Pancreas (tissue), 10 donors: ENCODE measurements at places on chromosomes 11 and 22. TPM values are rescaled to one million over a fixed set of nuclear protein-coding genes. Genes with fewer than 3 reads are reported as not detected.

The INPP5J gene
- total RNA-seq = 4.5 TPM

The PATE4 gene
- not detected for total RNA-seq

The OR52E2 gene
- not detected for total RNA-seq

The KCNK4 gene
- total RNA-seq = not detected

The C1QTNF4 gene
- 0.09 TPM for total RNA-seq

The CEP126 gene
- 2.0 TPM for total RNA-seq

The OR10D3 gene
- not detected for total RNA-seq

The DDTL gene
- total RNA-seq = 1.6 TPM

The BATF2 gene
- 5.3 TPM for total RNA-seq

The CD3G gene
- total RNA-seq = 0.92 TPM

The C11orf16 gene
- not detected for total RNA-seq

The TH gene
- 0.55 TPM for total RNA-seq

The DRD4 gene
- 0.50 TPM for total RNA-seq

The BAIAP2L2 gene
- total RNA-seq = 0.66 TPM

The MMP1 gene
- 1.4 TPM for total RNA-seq

GRCh38 chr22:23178512-23179254 lies 1.6 kb upstream of the BCR start:
- H3K27me3 ChIP-seq = no peaks in the 10 kb centered on the region
- H3K4me3 ChIP-seq = no peak overlapping the region
- H3K4me1 ChIP-seq = peaks cover 33% of the 10 kb centered on the region
- peak; percentile 53 for DNase-seq
- no peak overlapping the region for H3K27ac ChIP-seq

GRCh38 chr11:58977470-58977869 lies 38.2 kb downstream of the GLYATL1 start:
- no peaks in the 10 kb centered on the region for H3K27me3 ChIP-seq
- no peak overlapping the region for H3K4me3 ChIP-seq
- H3K36me3 ChIP-seq = no peaks in the 10 kb centered on the region
- H3K4me1 ChIP-seq = no peaks in the 10 kb centered on the region

DNA sequence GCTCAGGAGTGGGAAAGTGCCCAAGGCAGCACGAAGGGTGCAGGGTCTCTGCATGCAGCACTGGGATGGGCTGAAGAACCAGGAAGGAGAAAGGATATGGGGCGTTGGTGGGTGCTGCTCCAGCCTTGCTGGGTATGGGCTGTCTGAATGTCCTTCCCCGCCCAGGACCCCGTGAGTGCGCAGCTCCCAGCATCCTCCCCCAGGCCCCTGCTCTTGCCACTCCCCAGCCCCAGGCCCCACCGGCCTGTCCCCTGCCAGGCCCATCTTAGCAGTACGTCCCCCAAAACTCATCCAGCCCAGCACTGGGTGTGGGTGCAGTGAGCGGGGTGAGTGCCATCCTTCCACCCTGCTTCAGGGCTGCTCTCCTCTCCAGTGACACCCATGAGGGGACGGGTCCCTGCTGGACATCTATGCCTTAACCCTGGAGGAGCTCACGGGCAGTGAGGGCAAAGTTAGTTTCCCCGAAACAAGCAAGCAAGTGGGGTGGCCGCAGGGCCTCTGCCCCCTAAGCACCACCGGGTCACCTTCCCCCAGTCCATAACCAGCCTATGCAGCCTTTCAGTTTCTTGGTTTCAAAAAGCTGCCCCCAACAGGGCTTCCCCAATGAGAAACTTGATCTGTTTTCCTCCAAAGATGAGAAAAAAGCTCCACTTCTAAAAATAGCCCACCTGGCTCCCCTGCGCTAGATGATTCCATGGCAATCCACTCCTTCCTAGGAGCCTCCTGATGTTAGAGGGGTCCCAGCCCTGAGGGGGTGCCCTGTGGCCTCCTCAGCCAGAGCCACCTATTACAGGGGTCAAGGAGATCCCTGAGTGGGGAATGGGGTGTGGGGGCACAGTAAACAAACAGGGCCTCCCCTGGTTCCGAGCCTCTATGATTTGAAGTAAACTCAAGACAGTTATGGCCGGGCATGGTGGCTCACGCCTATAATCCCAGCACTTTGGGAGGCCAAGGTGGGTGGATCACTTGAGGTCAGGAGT lies 103.8 kb downstream of the MORC2 start:
- H3K27ac ChIP-seq = no peak overlapping the region
- no peak overlapping the region for H3K4me3 ChIP-seq
- no peaks in the 10 kb centered on the region for H3K4me1 ChIP-seq
- H3K36me3 ChIP-seq = no peaks in the 10 kb centered on the region

- H3K27ac ChIP-seq = no peak overlapping the region
- no peak for DNase-seq
- H3K4me3 ChIP-seq = no peak overlapping the region
- H3K27me3 ChIP-seq = no peaks in the 10 kb centered on the region
- no peaks in the 10 kb centered on the region for H3K36me3 ChIP-seq
Measured at GRCh38 chr22:17912945-17913721, 111.2 kb downstream of the MICAL3 start.

- peak within 1 kb of the TSS; percentile 64 for H3K4me3 ChIP-seq
- H3K27me3 ChIP-seq = no peaks in the 10 kb centered on the region
- DNase-seq = peak; percentile 70
Measured at GRCh38 chr11:94511932-94512781, at the start of gene C11orf97. C11orf97 (plus strand) TSS chr11:94512461; CDS start chr11:94512529, 68 bp downstream.

GRCh38 chr11:27379449-27379848 lies 16.4 kb upstream of the CCDC34 start:
- no peaks in the 10 kb centered on the region for H3K27me3 ChIP-seq
- H3K4me3 ChIP-seq = no peak overlapping the region
- peaks cover 71% of the 10 kb centered on the region for H3K4me1 ChIP-seq
- H3K27ac ChIP-seq = no peak overlapping the region

DNA sequence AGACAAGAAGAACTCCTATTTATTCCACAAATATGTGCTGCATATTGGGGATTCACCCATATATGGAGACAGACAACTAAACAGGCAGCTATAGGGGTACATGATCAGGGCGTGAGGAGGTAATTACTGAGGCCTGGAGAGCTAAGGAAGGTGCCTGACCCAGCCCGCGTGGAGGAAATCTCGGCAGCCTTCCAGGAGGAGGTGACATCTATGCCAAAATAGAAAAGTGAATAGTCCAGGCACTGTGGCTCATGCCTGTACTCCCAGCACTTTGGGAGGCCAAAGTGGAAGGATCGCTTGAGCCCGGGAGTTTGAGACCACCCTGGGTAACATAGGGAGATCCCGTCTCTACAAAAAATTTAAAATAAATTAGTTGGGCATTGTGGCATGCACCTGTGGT lies 13.6 kb downstream of the NIPSNAP1 start:
- H3K4me3 ChIP-seq = no peak overlapping the region
- H3K27me3 ChIP-seq = no peaks in the 10 kb centered on the region

GRCh38 chr11:20688761-20689160 lies 19.4 kb downstream of the NELL1 start:
- no peak overlapping the region for H3K27ac ChIP-seq
- H3K27me3 ChIP-seq = no peaks in the 10 kb centered on the region
- no peak overlapping the region for H3K4me3 ChIP-seq
- DNase-seq = no peak
- H3K4me1 ChIP-seq = no peaks in the 10 kb centered on the region

- DNase-seq = no peak
- H3K27me3 ChIP-seq = no peaks in the 10 kb centered on the region
- no peaks in the 10 kb centered on the region for H3K4me1 ChIP-seq
- H3K4me3 ChIP-seq = peak overlapping the region; percentile 62
- H3K36me3 ChIP-seq = no peaks in the 10 kb centered on the region
Measured at GRCh38 chr11:76236092-76236999, 30.0 kb upstream of the WNT11 start.

DNA sequence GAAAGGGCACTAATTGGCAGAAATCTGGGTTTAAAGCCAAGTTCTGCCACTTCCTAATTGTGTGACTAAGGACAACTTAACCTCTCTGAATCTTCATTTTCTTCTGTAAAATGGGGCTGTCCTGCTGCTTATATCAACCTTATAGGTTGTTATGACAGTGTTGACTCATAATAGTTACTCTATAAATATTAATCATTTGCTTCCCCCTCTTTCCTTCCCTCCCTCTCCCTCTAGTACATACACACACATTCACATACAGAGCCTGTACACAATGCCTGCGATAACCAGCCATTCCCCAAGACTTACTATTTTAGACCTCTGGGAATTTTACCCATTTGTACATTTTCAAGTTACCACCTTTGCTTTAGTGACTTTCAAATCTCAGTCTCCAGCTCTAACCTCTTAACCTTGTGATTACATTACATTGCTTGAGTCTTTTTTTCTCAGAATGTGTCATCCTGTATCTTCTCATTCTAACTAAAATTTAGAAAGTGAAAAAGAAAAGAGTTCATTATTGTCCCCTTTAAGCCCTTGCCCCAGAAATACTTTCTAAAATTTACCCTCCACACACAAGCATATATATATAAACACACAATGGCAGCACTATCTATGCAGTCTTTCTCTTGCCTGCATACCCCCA lies 31.9 kb downstream of the GDPD4 start:
- no peaks in the 10 kb centered on the region for H3K27me3 ChIP-seq
- no peak overlapping the region for H3K4me3 ChIP-seq
- no peak overlapping the region for H3K27ac ChIP-seq
- H3K36me3 ChIP-seq = no peaks in the 10 kb centered on the region
- no peaks in the 10 kb centered on the region for H3K4me1 ChIP-seq
- DNase-seq = no peak

GRCh38 chr22:37355174-37355573 lies 72.1 kb downstream of the ELFN2 start:
- H3K27me3 ChIP-seq = no peaks in the 10 kb centered on the region
- H3K4me1 ChIP-seq = no peaks in the 10 kb centered on the region
- no peak overlapping the region for H3K27ac ChIP-seq
- H3K4me3 ChIP-seq = no peak overlapping the region
- H3K36me3 ChIP-seq = no peaks in the 10 kb centered on the region

GRCh38 chr22:47053013-47053725 lies 290.7 kb downstream of the TBC1D22A start:
- H3K4me1 ChIP-seq = peaks cover 5% of the 10 kb centered on the region
- no peak for DNase-seq
- H3K36me3 ChIP-seq = no peaks in the 10 kb centered on the region
- H3K27ac ChIP-seq = no peak overlapping the region
- H3K27me3 ChIP-seq = no peaks in the 10 kb centered on the region

DNA sequence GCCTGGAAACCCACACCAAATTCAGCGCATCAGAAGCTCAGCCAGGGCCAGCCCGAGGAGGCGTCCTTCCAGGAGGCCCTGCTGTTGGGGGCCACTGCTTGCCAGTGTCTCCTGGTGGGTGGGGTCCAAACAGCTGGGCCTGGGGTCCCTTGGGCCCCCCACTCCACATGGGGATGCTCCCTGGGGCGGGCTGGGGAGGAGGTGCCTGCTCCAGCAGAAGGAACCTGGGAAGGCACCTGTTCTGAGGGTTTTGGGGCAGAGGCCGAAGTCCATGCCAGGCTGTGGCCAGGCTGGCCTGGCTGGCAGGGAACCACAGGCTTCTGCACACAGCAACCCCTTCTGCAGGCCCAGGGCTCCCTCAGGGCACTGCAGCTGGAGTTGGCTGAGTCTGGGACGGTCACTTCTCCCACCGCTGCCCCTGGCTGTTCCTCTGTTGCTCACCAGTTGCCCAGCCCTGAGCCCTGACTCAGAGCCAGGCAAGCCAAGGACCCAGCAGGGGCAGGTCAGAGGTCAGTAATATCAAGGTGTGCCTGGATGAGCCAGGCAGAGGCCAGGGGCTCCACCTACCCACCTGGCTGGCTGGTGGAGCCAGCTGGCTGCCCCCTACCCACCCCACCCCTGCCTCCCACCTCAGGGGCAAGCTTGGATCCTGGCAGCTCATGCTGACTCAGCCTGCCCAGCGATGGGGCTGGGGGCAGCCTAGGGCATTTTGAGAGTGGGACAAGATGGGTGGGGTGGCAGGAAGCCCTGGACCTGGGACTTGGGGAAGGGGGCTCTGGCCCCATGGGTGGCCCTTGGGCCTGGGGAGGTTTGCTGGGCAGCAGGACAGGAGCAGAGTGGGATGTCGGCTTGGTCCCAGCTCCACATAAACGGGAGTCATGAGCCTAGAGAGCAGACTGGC lies 12.0 kb upstream of the PHLDA2 start:
- no peak overlapping the region for H3K4me3 ChIP-seq
- H3K4me1 ChIP-seq = peaks cover 12% of the 10 kb centered on the region
- H3K36me3 ChIP-seq = no peaks in the 10 kb centered on the region
- H3K27me3 ChIP-seq = no peaks in the 10 kb centered on the region

GRCh38 chr11:78254268-78254667 lies 65.5 kb downstream of the USP35 start:
- no peak for DNase-seq
- peaks cover 6% of the 10 kb centered on the region for H3K4me1 ChIP-seq
- no peak overlapping the region for H3K4me3 ChIP-seq

DNA sequence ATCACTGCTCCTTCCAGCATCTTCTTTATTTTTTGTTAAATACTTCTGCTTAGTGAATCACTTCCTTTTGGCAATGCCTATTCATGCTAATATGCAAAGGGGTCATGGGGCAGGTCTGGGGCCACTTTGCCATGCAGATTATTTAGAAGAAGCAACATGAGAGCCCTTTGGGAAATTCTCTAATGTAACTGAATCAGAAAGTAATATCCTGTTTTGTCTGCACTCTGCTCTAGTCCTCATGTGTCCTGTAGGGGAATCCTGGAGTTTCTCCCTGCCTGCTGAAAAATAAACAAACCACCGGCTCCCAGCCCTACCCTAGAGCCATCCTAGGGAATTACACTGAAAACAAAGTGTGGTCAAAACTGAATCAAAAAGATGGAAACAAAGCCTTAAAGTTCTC lies 176.5 kb upstream of the POU2AF2 start:
- H3K4me1 ChIP-seq = no peaks in the 10 kb centered on the region
- H3K36me3 ChIP-seq = no peaks in the 10 kb centered on the region
- no peak overlapping the region for H3K27ac ChIP-seq
- no peaks in the 10 kb centered on the region for H3K27me3 ChIP-seq
- H3K4me3 ChIP-seq = no peak overlapping the region

DNA sequence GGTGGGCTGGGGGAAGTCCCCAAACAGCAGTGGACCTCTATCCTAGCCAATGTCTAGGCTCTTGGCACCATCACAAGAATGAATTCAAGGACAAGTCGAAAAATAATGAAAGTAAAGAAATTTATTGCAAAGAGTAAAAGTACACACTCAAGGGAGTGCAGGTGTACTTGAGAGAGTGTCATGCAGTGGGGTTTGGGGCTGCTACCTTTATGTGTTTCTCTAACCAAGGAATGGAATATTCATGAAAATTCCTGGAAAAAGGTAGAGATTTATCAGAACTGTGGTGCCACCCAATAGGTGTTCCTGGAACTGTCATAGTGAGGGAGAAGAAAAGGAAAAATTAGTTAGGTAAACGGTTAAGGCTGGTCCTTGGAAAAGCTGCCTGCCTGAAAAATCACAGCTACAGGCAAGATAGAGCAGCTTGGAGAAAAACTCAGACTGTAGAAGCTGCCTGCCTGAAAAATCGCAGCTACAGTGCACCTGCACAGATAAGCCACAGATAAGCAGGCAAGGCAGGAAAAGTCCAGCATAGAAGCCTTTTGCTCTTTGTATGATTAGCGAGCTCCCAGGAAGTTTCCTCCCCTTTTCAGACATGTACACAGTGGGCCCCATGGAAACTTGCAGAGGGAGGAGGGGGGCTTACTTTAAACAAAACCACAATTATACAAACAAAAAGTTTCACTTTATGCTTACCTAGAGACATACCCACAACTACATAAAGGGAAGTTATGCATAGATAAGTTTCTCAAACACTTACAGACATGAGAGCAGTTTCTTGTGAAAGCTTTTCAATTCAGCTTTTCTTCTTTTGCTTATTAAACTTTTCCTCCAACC lies 71.4 kb upstream of the B3GNT6 start:
- H3K27me3 ChIP-seq = no peaks in the 10 kb centered on the region
- no peak for DNase-seq
- peak overlapping the region; percentile 58 for H3K27ac ChIP-seq
- H3K36me3 ChIP-seq = no peaks in the 10 kb centered on the region
- H3K4me1 ChIP-seq = no peaks in the 10 kb centered on the region

- no peaks in the 10 kb centered on the region for H3K36me3 ChIP-seq
- no peaks in the 10 kb centered on the region for H3K27me3 ChIP-seq
- no peak for DNase-seq
- no peak overlapping the region for H3K27ac ChIP-seq
Measured at GRCh38 chr11:108901359-108901758, 236.5 kb downstream of the DDX10 start.

- H3K4me1 ChIP-seq = no peaks in the 10 kb centered on the region
Measured at GRCh38 chr22:20904008-20904979, 12.9 kb upstream of the CRKL start.
